ENCODE measurements at places on chromosomes 3 and 15.

GRCh38 chr15:76994001-76994400 lies 925 bp upstream of the PSTPIP1 start:
- no peak for DNase-seq

GRCh38 chr15:44598892-44599291 lies 61.9 kb downstream of the EIF3J start:
- no peak for DNase-seq

DNA sequence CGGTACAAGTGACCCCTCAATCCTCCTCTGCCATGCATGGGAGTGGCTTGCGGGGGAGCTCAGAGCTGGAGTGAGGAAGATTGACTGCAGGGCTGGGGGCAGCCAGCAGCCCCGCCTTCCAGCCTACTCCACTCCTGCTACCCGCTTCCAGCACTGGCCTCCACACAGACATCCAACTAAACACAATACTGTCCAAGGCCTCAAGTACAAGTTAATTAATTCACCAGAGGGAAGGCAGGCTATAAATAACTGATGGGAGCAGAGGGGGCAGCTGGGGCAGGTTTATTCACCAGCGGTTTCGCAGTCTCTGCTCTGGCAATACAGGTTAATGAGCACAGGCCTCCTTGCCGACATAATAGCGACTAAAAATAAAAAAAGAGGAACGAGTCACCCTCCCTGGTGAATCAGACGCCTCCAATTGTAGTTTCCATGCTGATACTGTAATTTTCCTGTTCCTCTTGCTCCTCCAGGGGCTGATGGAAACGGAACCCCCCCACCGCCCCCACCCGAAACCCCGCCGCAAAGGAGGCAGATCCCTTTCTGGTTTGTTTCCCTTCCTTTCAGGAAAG lies 166.4 kb upstream of the TLE3 start:
- no peak for DNase-seq

- no peak for DNase-seq
Measured at GRCh38 chr3:169871129-169871886, 1.6 kb upstream of the LRRC31 start.

GRCh38 chr3:62415312-62415801 lies 42.0 kb upstream of the FEZF2 start:
- no peak for DNase-seq

- DNase-seq, result peak; percentile 24
Measured at GRCh38 chr3:43411429-43411828, 125.1 kb downstream of the SNRK start.

DNA sequence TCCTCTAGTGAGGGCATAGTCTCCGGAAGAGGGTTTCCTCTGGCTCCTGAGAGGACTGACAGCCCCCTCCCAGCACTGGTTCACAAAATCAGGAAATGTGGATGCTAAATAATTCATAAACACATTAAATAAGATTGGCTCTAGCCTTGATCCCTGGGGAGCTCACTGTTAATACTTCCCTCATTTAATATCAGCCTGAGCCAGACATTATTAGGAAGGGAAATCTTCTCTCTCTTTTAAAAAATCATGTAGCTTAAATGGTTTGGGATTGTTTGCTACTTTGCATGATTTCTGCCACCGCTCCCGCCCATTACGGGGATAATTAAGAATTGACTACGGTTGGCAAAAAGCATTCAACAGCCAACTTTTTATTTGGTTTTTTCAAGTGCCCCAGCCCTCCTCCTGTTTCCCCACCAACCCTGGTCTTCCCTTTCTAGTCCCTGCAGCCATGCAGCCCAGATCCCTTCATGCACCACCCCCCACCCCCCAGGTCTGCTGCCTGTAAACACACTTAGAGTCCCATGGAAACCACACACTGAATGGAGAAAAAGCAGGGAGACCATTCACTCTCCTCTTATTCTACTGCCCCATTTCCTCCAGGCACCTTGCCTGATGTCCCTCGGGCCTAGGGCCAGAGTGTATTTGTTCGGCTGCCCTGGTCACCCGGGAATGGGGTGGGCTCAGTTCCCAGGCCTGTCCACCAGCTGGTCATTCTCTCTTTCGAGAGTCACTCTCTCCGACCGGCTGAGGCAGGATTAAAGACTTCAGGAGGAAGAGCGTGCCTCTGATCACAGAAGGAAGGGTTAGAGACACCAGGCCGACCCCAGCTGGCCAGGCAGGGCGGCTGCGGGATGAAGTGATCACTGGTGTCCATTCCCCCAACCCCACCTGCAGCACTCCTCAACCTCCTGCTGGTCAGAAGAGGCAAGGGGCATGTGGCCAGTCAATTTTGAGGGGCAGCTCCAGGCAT lies 45.1 kb downstream of the SEMA5B start:
- DNase-seq, result peak; percentile 47

DNA sequence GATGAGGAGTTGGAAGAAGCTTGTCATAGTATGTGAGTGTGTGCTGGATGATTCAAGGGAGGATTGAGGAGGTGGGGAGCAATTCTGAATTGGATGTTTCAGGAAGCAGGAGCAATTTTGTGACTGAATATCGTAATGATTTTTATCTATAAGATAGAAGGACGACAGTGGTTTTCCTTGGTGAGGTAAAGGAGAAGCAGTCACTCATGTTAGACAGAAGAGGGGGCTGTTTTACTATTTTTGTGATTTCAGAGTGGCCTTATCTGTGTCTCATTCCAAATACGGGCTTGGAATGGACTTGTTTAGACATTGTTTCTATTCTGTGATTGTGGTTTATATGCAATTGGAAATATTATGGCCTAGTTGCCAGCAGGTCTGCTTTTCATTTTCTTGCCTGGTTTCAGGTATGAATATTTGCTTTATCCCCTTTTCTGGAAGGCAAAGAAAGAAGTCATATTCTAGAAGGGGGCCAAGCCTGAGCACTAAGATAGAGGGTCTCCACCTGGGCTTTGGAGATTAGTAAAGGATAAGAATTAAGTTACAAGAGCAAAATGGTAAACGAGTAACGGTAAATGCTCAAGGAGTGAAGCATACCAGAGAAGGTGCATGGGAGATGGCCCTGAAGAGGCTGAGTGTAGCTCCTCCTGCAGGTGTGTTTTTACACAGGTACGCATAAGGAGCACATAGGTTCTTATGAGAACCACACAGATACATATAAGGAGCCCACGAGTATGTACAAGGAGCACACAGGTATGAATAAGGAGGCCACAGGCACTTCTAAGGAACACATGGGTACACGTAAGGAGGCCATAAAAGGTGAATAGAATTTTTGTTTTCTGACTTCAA lies 124.6 kb upstream of the KCNAB1 start:
- DNase-seq, result no peak

DNA sequence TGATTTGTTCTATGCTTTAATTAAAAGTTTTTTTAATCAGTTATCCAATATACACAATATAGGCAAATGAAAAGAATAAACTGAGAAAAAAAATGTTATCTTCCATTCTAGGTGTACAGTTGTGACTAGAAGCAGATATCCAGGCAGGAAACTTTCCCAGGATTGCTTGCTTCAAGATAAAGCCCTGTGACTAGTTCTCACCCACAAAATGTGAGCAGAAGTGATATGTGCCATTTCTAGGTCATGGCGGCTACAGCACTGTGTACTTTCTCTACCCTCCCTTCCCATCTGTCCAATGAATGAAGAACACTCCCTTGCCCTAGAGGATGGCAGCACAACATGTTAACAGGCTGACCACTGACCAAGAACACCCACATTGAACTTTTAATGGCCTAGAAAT lies 110.5 kb upstream of the STT3B start:
- no peak for DNase-seq

GRCh38 chr3:155428563-155428962 lies 135.1 kb upstream of the STRIT1 start:
- no peak for DNase-seq

DNA sequence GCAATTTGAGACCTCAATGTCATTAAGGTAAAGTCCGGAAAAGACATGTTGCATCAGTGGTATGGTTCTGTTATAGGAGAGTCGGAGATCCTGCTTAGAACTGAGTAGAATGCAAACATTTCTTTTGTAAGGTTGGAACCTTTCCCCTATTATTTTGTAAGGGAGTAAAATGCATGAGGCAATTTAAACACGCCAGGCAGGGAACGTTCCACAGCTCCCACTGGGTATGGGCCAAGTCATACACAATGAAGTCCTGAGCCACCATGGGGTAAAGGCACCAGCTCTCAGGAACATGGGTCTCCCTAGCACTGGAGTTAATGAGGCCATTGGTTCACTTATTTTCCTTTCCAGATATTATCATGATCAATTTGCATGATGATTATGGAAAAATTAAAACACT lies 116.6 kb upstream of the NR2F2 start:
- DNase-seq, result no peak

- DNase-seq, result no peak
Measured at GRCh38 chr3:69602112-69602511, 137.2 kb upstream of the MITF start.

GRCh38 chr3:41847679-41848078 lies 114.2 kb downstream of the ULK4 start:
- no peak for DNase-seq

GRCh38 chr3:99891610-99892285 lies 74.1 kb downstream of the CMSS1 start:
- no peak for DNase-seq

GRCh38 chr15:28929200-28929599 lies 43.4 kb downstream of the APBA2 start:
- no peak for DNase-seq

- DNase-seq, result no peak
Measured at GRCh38 chr15:89448825-89449224, 47.6 kb downstream of the RHCG start.

DNA sequence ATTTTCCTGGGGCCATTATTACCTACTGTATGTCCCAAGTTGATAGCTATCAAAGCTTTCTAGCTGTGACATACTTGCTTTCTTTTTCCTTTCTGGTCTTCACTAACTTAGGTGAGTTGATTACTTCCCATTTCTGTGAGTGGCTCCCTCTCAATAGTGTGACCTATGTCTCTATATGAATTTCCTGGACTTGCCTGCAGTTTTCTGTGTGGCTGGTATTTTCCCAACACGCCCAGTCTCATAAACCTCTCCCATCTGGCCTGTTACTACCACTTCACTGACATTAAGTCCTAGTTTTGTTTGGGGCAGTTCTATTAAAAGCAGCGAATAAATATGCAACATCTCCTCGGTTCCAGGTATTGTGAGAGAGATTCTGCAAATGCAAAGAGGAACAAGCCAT lies 671.2 kb downstream of the SI start:
- no peak for DNase-seq

DNA sequence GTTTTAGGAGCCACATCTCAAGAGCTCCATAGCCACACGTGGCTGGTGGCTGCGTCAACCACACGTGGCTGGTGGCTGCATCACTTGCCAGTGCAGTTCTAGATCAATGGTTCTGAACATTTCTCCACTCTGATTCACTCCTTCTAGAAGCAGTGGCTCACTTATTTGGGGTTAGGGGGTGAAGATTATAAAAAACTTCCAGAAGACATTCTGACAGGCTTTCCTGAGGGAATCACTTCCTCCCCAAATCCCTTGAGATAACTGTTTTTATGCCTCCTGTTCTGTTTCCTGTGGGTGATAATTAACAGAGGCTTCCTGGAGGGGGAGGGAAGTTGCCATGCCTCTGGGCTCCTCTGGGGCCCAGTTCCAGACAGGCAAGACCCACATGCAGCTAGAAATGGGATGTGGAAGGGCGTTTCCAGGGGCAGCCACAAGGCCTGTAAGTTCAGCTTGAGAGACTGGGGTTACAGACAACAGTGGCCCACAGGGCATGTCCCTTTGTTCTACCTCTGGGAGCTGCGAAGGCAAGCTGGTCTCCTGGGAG lies 23.6 kb downstream of the HEG1 start:
- DNase-seq, result no peak

DNA sequence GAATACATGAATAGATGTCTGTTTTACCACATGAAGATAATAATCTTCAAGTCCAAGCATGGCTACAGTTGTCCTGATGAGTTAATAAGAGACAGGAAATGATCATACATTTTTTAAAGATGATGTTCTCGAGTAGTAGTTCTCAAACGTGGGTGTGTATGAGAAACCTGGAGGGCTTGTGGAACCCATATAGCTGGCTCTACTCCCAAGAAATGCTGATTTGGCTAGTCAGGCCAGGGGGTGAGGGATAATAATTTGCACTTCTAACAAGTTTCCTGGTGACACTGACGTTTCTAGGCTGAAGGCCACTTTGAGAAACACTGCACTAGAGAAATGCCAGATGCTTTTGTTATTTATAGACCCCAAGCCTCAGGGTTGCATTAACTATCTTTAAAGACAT lies 37.0 kb downstream of the ROPN1B start:
- DNase-seq, result no peak

DNA sequence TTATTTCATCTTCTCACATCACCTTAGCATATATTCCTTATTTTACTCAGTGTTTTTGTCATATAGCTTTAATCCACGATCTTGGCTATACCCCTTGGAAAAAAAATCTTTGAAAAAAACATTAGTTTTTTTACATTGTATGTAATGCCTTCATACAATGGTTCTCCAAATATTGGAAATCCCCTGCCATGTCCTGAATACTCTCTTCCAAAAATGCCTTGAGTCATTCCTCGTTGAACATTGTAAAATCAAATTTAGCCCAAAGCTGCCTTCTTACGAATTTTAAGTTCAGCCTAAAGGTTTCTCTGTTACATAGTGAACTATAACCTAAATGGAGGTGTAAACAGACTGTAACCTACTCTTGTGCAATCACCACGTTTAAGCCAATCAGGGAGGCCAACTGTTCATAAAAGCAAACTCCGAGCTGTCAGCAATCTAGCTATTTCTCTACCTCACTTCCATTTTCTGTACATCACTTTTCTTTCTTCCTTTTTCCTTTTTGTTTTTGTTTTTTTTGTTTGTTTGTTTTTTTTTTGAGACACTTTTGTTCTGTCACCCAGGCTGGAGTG lies 140.1 kb downstream of the ANXA2 start:
- DNase-seq, result no peak

DNA sequence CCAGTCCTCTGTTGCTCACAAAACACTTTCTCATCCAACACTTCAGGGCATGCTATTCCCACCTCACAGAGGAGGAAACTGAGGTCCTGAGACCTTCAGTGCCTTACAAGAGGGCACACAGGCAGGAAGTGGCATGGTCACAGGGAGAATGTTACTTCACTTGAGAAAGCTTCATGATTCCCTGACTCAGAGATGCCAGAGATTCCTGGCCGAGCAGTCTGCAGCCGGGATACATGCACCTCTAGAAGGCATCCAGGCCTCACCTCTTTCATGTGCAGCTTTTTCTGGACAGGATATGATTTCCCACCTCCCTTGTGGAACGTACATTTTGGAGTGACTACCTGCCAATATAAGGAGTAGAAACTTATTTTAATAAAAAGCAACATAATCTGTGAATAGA lies 2.8 kb upstream of the SST start:
- no peak for DNase-seq

DNA sequence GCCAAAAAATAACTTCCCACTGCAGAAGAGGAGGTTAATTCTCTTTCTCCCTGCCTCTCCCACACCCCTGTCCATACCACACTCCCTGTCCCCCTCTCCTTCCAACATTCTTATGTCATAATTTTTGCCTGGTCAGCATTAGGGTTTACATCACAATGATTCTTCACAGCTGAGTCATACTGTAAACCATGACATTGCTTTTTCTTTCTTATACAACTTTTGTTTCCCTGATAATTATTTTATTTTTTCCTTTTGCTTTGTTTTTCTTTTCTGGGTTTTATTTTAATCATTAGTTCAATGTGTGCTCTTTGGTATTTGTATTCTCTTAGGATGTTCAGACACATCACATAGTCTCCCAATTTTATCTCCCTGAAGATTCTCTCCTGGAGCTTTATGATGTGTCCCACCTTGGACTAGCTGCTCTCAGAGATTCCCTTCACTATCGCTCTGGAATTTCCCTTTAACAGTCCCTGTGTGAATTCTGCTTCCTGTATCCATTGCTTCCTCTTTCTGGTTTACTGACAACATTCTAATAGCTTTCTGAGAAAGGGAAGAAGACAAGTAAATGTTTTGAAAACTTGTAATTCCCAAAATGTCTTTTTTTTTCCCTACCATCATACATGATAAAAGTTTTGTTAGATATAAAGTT lies 70.7 kb downstream of the SOX2 start:
- DNase-seq, result no peak

All from hippocampal formation (tissue), 2 donors.